NCI-H1092 (cell line): ENCODE measurements at places on chromosomes 1 and 21.

DNA sequence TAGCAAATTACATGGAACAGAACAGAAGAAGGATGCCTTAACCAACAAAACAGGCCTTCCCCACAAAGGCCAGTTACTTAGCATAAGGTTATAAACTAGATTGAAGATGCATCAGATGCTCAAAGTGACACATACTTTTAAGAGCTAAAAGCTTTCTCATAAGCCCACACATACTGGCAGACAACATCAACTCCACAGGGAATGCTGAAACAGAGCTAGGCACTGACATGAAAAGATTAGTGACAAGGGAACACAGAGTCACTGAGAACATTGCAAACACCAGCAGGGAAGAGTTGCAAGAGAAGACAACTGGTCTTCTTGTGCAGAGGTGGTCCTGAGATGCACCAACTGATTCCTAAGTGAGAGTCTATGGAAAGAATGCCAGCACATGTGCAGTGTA, 6.9 kb downstream of the TTC13 start:
- DNase-seq: no peak

DNA sequence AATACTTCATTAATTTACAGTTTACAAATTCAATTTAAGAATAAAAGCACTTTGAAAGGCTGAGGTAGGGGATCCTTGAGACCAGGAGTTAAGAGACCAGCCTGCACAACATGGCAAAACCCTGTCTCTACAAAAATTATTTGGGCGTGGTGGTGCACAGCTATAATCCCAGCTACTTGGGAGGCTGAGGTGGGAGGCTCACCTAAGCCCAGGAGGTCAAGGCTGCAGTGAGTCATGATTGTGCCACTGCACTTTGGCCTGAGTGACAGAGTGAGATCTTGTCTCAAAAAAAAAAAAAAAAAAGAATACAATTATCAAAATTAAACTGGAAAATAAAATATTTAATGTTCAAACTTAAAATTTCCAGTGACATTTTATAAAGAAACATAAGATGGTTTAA, 72.2 kb downstream of the USP1 start:
- no peak for DNase-seq

GRCh38 chr1:98330224-98330623, 331.3 kb upstream of the SNX7 start:
- DNase-seq: no peak

DNA sequence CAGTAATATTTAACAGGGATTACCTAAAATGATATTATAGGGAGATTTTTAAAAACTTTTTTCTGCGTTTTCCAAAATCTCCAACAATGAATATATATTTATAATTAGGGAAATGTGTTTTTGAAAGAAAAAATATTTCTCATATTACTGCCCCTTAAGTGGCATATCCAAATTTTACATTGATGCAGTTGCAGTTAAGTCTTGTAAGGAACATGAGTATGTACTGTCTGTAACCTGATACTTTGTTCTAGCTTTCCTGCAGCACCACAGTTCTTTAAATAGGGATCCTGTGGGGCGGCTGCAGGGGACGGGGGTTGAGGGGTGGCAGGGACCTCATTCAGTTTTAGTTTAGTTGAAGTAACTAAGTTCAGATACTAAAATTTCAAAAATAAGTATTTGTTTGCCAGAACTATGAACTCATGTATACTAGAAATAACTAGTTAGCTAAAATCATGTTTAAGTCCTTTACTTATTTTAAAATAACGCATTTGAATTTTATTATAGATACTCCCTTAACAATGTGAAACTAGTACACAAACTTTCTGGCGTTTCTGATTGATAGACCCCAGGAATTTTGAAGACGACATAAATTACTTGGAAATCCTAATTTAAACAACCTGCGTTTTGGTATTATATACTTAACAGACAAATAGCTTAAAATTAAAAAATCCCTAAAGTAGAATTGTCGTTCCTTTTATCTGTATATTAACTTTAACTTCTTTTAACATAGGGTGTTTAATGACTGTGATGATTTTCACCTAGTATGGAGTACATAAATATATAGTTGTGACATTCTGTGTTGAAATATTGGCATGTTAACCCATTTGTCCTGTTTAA, 639 bp upstream of the DNAJB4 start:
- no peak for DNase-seq

DNA sequence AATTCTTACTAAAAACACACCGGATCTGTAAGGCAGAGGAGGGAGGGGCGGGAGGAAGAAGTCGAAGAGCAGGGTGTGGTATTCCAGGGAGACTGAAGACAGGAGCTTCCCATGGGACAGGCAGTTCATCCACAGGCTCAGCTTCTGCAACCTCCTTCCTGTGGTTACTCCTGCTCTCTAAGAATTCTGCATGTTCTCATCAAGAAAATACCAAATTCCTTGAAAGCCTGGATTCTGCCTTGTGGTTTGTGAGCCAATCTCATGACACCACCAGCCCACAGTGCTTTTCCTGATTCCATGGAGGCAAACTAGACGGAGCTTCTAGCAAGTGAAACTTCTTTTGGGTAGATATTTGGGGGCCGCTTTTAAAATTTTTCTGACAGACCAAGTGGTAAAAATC, 1.1 kb upstream of the ST6GALNAC3 start:
- DNase-seq: no peak

DNA sequence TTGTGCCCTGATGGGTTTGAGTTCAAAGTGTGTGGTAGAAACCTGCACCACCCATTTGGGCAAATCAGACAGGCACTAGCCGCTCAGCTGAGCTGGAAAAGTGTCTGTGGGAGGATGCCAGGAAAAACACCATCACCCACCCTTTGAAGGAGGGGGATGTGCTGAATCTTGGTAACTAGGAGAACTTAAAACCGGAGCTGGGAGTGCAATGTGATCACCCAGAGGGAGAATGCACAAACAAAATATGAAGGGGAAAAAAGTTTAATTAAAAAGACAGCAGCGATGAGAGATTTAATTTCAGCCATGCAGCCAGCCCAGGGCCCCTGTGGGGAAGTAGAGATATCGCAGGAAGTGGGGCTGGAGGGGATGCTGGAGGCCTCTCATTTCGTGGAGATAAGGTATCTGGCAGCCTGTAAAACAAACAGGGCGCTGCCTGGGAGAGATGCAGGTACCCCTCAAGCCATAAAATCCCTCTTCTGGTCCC, 86.8 kb upstream of the BCAR3 start:
- DNase-seq: no peak

GRCh38 chr21:22224261-22224660, 1226.1 kb downstream of the NCAM2 start:
- no peak for DNase-seq

DNA sequence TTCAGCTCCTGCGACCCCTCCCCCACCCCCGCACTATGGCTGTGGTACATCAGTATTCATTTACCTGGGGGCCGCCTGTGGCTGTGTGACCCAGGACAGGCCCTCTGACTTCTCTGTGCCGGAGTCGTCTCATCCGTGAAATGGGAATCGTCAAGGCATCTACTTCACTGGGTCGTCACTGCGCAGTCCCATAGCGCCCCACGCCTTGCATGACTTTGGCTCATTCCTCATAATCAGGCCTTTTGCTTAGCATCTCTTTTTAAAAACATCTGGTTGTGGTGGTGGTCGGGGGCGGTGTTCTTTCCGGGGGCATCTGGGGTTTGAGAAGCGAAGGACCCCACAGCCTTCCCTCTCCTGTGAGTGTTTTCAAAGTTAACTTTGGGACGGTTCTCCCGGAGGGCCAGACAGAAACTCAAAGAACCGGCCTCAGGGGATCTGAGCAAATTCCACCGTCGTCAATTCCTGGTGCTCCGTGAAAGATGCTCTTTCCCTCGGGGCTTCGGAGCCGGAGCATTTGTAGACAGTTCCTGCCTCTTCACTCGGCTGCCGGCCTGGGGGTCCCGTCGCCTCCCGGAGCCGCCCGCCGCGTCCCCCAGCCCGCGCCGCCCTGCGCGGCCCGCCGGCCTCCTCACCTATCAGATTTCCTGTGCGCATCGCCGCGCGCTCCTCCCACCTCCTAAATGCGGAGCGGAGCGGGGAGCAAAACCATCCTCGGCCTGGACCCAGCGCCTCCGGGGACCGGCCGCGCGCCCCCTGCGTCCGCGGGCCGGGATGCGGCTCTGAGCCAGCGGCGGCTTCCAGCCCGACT, at the start of gene B3GALT5:
Gene B3GALT5 (plus strand): TSS at position 708 of the 808 bp plus-strand sequence. CDS start 47,620 bp downstream, outside the sequence.
- peak; percentile 46 for DNase-seq

DNA sequence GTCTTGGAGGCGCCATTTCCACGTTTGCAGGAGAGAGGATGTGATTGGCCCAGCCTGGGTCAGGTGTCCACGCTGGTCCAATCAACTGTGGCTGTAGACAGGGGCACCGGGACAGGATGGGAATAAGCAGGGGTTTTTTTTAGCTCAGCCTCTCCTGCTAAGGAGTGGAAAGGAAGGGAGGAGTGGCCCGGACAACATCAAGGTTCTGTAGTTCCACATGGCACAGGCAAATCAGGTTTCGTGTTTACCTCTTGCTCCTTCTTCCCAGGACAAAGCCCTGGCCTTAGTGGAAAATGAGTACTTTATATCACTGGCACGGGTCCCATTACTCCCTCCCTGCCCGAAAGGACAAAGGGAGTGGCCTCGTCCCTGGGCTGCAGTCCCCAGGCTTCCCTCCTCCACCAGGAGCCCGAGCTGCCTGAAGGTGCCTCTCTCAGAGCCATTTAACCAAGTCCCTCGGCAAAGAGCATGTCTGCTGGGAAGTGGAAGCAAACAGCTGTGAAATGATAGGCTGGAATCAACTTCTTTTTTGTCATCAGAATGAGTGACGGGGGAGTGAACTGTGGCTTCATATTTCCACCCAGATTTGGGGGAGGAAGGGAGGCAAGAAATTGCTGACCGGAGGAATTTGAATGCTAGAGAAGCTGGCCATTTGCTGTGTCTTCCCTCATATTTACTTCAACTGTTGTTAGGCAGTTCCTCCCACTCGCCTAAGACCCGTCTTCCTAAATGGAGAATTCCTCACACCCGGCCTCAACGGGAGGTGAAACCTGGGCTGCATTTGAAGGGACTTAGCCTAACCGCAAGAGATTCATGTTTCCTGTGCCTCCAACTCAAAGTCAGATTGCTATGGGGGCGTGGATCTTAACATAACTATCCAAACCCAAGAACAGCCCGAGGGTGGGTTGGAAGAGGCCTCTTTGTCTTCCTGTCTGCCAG, 84.9 kb upstream of the SLC44A3 start:
- no peak for DNase-seq

- no peak for DNase-seq
These were observed 150.8 kb upstream of the PTGFR start for GRCh38 chr1:78340006-78340405.

DNA sequence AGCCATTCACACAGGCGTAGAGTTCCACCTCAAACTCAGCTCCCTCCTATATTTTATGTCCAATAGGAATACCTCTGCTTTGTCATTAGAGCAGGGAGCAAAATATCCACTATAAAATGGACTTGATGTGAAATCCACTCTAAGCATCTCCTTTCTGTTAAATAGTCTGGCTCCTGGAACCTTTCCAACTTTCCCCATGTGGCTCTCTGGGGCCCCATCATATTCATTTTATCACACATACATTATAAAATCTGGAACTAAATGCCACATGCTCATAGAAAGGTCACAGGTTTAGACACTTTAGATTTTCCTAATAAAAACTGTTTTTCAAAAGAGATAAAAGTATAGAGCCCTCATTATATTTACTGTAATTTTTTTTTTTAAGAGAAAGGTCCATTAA, 82.1 kb downstream of the PTPN14 start:
- no peak for DNase-seq

GRCh38 chr1:61496501-61496900, 228.4 kb downstream of the TM2D1 start:
- DNase-seq: no peak

DNA sequence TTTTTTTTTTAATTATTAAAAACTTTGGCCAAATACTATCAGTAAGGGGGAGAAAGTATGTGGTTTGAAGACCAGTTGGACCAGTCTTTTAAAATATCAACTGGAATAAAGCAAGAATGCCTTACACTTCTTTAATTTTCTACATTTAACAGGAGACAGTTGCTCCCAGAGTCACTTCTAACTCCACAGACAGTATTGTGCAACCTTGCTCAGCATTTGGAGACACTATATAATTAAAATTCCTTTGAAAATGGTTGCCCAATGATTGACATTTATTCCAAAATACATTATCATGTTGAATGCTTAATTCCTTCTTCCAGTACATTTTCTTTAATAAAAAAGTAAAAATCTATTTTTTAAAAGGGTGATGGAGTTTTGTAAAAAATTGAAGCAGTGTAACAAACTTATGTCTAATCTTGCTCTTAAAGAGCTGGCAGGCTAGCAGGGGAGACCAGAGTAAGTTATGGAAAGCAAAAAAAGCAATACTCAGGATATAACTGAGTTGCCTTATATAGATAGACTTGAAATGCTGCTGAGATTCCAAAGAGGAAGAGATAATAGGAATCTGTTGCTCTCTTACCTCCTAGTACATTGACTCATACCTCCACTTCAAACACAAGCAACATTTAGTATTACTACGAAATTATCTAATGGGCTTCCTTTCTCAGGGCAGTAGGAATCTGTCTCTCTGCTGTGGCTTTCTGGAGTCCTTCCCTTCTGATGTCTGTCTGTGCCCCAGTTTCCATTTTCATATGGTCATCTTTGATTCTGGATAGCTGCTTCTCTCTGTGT, 69.7 kb upstream of the RGL1 start:
- DNase-seq: no peak

DNA sequence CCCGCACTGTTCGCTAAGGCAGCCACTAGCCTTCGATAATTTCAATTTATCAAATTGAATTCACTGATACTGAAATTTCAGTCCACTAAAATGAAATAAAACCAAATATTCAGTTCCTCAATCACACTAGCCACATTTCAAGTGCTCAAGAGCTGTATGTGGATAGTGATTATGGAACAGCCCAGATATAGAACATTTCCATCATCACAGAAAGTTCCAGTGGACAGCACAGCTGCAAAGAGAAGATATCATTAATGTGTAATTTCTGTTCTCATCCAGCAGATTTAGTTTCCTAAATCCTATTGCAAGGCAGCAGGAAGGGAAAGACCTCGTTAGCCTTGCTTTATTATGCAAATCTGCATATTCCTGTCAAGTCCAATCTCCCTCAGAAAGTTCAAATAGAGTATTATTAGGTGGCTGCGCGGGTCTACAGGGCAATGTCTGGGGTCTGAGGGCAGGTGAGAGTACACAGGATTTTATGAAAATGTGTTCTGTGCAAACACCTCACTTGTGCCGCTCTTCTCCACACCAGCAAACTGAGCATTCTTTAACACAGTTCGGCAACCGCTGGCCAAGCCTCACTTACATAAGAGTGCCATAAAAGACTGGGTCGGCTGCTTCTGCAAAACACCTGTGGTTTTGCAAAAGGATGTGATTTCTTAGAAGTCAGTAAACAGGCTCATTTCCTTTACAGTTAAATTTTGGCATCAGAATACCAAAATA, 22.4 kb downstream of the CAPZB start:
- no peak for DNase-seq

- DNase-seq: no peak
These were observed 35.0 kb upstream of the ARHGAP29 start for GRCh38 chr1:94272388-94272787.
